T-helper 9 cell (primary cell): ENCODE measurements at places on chromosomes 6 and 20.

DNA sequence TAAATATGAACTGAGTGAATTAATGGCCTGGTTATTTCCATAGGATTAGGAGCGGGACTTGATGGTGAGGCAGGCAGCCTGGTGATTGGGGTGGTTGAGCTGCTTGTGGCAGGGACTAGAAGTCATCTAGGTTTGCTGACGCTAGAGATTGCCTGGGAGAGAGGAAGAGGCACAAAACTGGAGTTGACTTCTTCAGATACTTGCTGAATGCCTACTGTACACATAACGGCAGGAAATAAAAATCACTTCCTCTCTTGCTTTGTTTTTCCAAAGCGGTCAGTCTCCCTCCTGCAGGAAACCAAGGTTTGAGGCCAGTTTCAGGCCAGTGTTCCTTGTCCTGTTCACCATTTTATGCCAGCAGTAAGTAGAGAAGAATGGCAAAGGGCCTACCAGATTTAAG is 36.7 kb upstream of the MYLIP start:
- no peak for DNase-seq

- DNase-seq = peak; percentile 16
Observed at GRCh38 chr20:297925-298775, 780 bp downstream of the ZCCHC3 start.

GRCh38 chr6:170186006-170186935 is 104.6 kb downstream of the DLL1 start:
- no peak for DNase-seq

- no peak for DNase-seq
Observed at GRCh38 chr6:45376310-45377042, 1.3 kb downstream of the SUPT3H start.

DNA sequence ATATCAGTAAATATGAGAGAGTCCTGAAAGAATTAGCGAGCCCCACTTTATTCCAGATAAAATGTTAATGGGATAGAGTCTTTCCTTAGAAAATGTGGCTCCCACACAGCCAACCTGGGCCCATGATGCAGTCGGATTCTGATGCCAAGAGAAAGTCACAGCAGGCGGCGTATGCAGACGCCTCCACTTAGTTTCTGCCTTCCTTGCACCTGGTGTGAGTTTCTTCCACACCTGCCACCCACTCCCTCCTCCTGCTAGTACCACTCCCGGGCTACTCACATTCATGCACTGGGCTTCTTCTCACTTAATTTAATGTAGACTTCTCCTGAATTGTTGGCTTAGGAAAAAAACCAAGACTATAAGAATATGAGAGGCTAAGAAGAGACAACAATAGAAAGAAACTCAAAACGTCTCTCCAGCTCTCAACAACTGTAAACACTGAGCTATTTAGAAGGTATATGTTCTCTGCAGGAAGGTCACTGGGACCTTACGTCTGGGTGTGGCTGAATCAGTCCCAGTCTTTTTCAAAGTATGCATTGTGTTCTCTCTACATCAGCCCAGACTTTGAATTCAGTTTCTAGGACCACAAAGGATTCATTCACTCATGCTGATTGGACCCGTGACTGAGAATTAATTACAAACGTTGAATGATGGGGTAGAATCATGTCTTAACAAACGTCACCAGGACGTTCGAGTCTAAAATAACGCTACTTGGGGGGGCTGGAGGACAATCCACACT is 70.4 kb downstream of the GCNT2 start:
- no peak for DNase-seq

DNA sequence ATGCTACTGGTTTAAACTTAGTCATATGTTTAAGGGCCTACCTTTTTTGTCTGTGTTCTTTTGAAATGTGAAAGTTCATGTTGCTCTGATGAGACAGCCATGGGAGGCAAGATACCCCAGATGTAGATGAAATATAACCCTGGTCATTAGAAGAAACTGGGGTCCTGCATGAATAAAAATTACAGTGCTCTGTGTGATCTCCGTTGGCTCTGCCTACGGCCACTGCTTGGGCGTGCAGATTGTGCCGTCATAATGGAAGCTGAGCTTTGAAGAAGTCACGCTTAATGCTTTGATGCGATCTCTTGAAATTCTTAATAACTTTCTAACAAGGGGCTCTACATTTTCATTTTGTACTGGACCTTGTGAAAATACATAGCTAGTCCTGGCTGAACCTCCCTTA is at the start of gene TAAR2:
Gene TAAR2, minus strand, starts transcription at position 101 of the 400 bp plus-strand sequence. Its CDS starts 0 bp downstream, at position 101.
- no peak for DNase-seq

GRCh38 chr6:13484138-13484708 is 3.2 kb downstream of the GFOD1 start:
- DNase-seq = no peak

GRCh38 chr20:8078528-8078914 is 53.5 kb upstream of the PLCB1 start:
- no peak for DNase-seq
